ENCODE measurements at places on chromosomes 4 and X. TPM values are rescaled to one million over a fixed set of nuclear protein-coding genes. Genes with fewer than 3 reads are reported as not detected.

DNA sequence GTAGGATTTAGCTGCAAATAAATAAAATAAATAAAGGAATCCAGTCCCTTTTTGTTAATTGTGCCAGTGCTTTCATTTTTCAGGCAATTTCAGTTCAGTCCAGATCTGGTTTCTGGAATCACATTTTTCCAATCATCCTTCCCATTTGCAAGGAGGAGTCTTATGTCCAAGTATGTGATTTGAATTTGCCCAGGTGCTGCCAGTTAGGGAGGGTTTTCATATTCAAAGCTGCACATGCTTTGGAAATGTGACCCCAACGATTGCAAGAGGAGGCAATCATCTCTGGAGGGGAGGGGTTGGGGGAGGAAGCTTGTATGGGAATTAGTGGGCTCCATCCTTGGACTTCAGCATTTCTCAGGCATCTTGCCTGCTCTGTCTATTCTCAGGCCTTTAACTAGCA lies 4.4 kb downstream of the PLAC1 start:
- DNase-seq = no peak

- DNase-seq = no peak
Observed at GRCh38 chr4:176357359-176358082, 37.8 kb downstream of the SPCS3 start.

GRCh38 chrX:150547375-150548115 lies 20.9 kb upstream of the MTM1 start:
- peak; percentile 88 for DNase-seq

GRCh38 chrX:65420154-65420553 lies 114.4 kb downstream of the LAS1L start:
- DNase-seq = no peak

DNA sequence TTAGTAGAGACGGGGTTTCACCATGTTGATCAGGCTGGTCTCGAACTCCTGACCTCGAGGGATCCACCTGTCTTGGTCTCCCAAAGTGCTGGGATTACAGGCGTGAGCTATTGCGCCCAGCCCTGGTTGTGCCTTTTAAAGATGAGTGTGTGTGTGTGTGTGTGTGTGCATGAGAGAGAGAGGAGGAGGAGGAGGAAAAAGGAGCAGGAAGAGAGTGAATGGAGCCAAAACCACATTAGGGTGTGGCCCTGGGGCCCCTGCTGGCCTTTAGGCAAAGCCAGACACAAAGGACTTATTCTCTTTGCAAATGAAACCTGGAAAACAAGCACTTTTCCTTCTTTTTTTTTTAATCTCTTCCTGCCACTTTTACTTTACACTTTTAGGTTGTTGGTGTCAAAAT lies 48.2 kb upstream of the KLF3 start:
- no peak for DNase-seq

The KIF4A gene
- 0.15 TPM for total RNA-seq

The AFM gene
- 208 TPM for total RNA-seq

All from left lobe of liver (tissue), 2 donors.